ENCODE measurements at places on chromosomes 13 and 19. TPM values are rescaled to one million over a fixed set of nuclear protein-coding genes. Genes with fewer than 3 reads are reported as not detected.

Gene NLRP4
- total RNA-seq: not detected

Gene FXYD5
- 53.2 TPM for total RNA-seq

Gene ZNF160
- 50.8 TPM for total RNA-seq

Gene LRRC8E
- total RNA-seq: 13.8 TPM

Gene SIGLEC7
- not detected for total RNA-seq

Gene OR7A5
- total RNA-seq: not detected

Gene DACT3
- 9.7 TPM for total RNA-seq

Gene EFNA2
- total RNA-seq: not detected

Gene TEX29
- total RNA-seq: not detected

Gene ZNF382
- 12.9 TPM for total RNA-seq

Data from hair follicle dermal papilla cell (primary cell).